ENCODE measurements at places on chromosomes 5 and 9.
A peak's percentile ranks its signal among the peaks of the same experiment; 100 is the strongest.

DNA sequence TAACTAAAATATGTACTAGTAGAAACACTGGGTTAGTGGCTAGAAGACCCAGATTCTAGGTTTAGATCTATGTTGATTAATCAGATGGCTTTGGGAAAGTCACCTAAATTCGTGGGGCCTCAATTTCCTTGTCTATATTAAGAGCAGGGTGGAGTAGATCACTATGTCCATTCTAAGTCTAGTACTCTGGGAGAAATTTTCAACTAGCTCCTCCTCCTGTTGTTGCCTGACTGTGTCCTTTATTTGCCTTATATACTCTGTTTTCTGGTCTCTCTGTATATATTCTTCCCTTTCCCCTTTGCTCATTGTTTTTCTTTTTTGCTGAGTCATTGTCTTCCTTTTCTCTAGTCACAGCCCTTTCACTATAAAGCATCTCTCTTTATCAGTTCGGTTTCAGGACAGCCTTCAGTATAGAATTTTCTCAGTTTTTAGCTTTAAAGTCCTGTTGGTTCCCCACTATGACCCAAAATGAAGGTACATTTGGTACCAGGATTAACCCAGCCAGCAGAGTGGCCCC, 44.5 kb upstream of the CDH6 start:
- DNase-seq: no peak

- DNase-seq: no peak
Observed at GRCh38 chr5:177540438-177540837, 13.9 kb downstream of the FAM193B start.

- DNase-seq: peak; percentile 60
Observed at GRCh38 chr5:142427015-142427364, 102.2 kb upstream of the SPRY4 start.

- no peak for DNase-seq
Observed at GRCh38 chr5:139212906-139213305, 14.7 kb upstream of the SIL1 start.

DNA sequence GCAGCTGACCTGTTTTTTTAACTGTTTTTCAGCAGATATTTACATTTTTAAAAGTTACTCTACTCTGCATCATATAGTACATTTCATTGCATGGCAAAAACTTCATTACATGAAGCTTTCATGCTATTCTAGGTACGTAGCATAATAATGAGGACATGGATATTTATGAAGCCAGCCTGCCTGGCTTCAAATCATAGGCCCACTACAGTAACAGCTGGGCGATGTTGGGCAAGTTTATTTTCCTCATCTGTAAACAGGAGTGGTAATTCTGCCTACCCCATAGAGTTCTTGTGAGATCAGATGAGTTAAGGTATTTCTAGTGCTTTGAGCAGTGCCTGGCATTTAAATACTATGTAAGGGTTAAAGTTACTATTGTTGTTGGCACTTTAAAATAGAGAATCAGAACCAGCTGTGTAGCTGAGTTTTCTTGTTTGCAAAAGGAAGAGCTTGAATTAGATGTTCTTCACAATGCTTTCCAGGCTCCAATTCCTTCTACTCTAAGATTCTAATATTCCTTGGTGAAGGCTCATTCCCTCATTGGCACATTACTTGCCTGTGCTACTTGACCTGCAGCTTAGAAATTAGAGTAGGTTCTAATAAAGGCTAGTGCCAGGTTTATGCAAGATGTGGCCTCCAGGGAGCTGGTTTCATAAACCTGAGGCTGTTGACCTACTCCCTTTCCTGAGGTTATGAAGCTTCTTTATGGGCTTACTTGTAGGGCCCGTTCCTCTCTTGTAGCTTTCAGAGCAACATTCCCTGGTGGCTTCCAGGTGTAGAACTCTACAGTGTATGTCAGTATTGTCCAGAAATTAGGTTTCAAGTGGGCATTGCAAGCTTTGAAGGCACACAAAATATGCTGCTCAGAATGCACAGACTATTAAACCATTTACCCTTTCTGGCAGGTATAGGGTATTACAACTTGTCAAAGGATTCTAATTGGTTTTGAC, 14.5 kb downstream of the ANP32B start:
- no peak for DNase-seq

GRCh38 chr9:107249665-107250285, 33.3 kb upstream of the RAD23B start:
- no peak for DNase-seq

- peak; percentile 99 for DNase-seq
Observed at GRCh38 chr5:172795318-172795977, 24.5 kb upstream of the DUSP1 start.
